ENCODE measurements at places on chromosomes 12 and 14.

DNA sequence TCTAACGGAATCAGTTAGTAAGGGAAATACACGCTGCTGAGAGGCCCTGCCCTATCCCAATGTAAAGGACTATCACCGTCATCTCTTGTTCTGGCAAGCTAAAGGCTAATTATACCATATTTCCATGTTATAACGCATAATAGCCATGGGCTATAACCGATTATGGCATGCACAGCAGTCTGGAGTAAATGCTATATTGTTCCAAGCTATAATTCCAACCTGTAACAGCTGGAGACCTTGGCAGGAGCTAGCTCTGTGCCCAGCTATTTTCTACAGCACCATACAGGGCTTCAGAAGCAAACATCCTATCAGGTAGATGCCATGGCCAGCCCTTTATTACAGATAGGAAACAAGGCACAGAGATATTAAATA, 26.3 kb downstream of the SYNE3 start:
- peak; percentile 46 for DNase-seq

GRCh38 chr12:5203720-5204119, 160.0 kb downstream of the KCNA5 start:
- DNase-seq, result no peak

- DNase-seq, result no peak
Measured at GRCh38 chr14:58274881-58275280, 23.5 kb upstream of the ARID4A start.

- peak; percentile 29 for DNase-seq
Measured at GRCh38 chr12:75784591-75784990, 247.0 kb downstream of the PHLDA1 start.

- no peak for DNase-seq
Measured at GRCh38 chr12:44358636-44359035, 517.5 kb downstream of the NELL2 start.

- DNase-seq, result no peak
Measured at GRCh38 chr12:54393743-54394142, 9.2 kb upstream of the ZNF385A start.

DNA sequence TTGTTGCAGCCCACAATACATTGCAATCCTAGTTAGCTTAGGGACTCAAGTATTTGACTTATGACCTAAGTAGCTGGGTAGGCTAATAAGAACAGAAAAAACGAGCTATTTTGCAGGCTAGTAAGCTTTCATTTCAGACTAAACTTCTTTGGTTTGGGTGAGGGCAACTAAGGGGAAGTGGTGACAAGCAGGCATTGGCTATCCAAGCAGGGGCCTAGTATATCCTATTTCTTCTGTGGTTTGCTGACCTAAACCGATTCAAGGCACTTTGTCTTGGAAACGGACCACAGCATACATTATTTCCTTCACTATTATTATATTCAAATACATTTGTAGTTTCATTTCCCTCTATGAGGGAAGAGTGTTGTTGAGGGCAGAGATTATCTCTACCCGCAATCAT, 21.6 kb upstream of the SLC5A8 start:
- DNase-seq, result no peak

DNA sequence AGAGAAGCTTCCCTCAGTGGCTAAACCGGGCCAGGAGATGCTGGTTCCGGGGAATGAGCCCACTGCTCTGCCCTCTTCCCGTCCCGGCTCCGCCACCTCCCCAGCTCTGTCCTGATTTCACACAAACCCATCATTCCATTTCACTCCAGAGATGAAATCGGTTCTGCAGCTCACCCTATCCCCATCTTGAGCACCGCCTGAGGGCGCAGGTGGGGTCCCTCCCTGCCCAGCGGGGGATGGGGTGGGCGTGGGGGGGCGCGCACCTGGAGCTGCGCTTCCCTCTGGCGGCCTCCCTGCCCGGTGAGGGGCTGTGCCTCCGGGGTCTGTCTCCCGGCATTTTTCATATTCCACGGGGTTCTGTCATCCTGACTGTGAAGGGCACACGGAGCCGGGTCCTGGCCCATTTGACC, 44.7 kb downstream of the NOC4L start:
- DNase-seq, result no peak

DNA sequence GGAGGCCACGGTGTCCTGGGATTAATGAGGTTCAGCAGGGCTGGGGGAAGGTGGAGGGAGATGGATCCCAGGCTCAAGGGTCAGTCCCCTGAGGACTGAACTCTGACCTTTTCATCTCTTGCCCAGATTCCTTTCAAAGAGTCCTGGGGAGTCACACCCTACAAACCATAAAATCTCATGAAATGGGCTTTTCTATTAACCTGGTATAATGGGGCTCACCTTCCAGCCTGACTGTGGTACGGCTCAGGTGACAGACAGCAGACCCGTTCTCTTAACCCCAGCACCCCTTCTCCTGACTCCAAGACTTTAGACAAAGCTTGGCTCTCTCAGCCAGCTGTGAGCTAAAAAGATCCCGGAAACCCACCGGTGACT, 268.2 kb downstream of the ADGRD1 start:
- no peak for DNase-seq

DNA sequence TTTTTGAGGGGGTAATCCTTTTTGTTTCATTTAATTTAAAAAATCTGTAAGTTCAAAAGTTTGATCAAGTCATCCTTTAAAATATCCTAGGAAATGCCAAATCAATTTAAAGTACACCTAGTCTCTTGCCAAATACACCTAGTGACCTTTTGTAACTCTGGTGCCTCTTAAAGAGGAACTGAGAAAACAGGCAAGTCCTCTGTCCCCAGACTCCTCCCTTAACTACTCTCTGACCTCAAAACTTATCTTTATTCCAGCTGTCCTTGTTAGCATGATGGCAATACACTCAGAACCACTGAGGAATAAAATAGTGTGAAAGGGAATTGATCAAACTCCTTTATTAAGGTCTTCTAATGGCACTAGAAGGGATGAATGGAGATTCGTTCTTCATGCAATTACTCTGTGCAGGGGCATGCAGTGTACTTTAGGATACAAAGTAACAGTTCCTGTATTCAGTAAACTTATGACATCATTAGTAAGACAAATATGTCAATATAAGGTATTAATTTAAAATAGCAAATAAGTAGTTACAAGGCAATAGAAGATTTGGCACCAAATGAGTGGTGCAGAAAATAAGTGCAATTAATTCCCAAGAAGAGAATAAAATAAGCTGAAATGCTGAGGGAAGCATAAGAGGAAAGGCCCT, 3.3 kb downstream of the FAR2 start:
- no peak for DNase-seq

DNA sequence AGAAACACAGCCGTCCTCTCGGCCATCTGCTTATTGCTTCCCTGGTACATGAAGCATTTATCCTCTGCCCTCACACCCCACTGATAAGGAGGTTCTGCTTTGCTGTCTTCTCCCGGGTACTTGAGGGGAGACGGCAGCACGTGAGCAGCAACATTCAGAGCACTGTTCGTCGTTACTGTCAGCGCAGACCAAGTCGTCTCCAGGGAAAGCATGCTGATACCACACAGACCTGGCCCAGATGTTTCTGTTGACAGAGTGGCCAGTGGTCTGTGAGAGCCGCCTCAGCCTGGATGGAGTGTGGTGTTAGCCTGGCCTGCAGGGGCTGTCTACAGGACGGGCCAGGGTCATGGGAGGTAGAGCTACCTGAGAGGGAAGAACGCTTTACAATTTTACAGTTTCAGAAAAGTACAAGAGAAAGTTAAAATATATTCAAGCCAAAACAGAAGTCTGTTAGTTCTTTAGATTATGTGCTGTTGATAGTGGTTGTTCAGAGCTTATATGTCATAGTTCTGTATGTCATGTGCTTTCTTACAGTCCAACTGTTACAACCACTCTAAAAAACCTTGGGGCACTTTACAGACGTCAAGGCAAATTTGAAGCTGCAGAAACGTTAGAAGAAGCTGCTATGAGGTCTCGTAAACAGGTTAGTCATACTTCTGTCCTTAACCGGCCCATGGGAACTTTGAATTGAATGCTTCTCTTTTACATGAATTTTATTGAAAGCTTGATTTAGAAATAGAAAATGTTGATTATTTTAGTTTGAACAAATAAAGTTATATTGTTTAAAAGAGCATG, 38.2 kb downstream of the XRCC3 start:
- no peak for DNase-seq

- DNase-seq, result no peak
Measured at GRCh38 chr12:111556676-111557075, 42.4 kb downstream of the ATXN2 start.

DNA sequence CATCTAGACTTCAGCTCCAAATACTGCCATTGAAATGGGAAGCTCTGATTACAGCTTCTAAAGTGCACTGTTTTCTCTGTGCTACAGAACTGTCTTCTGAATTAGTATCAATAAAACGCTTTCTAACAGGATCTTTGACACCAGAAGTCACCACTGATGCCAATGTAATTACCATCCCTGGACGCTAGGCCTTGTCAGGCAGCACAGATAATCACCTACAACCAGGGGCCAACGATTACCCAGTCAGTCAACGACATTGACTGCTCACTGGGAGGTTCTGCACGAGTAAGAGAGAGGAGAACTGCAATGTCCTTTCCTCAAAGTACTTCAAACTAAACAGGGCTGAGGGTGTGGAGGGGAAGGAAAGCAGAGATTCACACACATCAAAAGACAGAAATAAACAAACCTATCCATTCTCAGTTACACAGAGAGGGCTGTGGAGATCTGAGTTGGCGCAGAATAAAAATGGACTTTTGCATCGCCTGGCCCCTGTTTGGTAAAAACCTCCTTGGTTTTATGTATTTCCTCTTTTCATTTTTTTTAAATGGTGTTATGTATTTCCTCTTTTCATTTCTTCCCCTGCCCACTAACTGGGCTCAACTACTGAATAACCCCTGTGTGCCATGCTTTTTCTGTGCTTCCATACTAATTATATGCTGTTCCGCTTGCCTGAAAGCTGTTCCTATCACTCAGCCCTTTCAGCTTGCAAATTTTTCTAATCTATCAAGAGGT, 492.2 kb downstream of the APAF1 start:
- no peak for DNase-seq
